ENCODE measurements at places on chromosomes 5 and 9. TPM values are rescaled to one million over a fixed set of nuclear protein-coding genes. Genes with fewer than 3 reads are reported as not detected.

GNA14 gene
- polyA plus RNA-seq: 0.04 TPM

HTR1A gene
- polyA plus RNA-seq: not detected

NPM1 gene
- 5,196 TPM for polyA plus RNA-seq

PCDHGB5 gene
- polyA plus RNA-seq: 1.9 TPM

ANKRD55 gene
- polyA plus RNA-seq: 0.05 TPM

IRX4 gene
- 0.05 TPM for polyA plus RNA-seq

KDM4C gene
- 10.6 TPM for polyA plus RNA-seq

ABITRAM gene
- polyA plus RNA-seq: 19.3 TPM

INSL6 gene
- not detected for polyA plus RNA-seq

B4GALT1 gene
- 167 TPM for polyA plus RNA-seq

PCDHB12 gene
- not detected for polyA plus RNA-seq

WDR38 gene
- 0.12 TPM for polyA plus RNA-seq

GABRG2 gene
- polyA plus RNA-seq: not detected

TLE4 gene
- 14.3 TPM for polyA plus RNA-seq

IFNA13 gene
- polyA plus RNA-seq: not detected

KIF24 gene
- polyA plus RNA-seq: 3.2 TPM

TMEM174 gene
- not detected for polyA plus RNA-seq

SERF1A gene
- polyA plus RNA-seq: 4.7 TPM

TEX48 gene
- not detected for polyA plus RNA-seq

GARIN3 gene
- polyA plus RNA-seq: not detected

ANKRD18A gene
- 4.9 TPM for polyA plus RNA-seq

MOB3B gene
- polyA plus RNA-seq: 7.6 TPM
